Neural crest cell (in vitro differentiated cells): ENCODE measurements at places on chromosomes 4 and X. TPM values are rescaled to one million over a fixed set of nuclear protein-coding genes. Genes with fewer than 3 reads are reported as not detected.
A peak's percentile ranks its signal among the peaks of the same experiment; 100 is the strongest.

DNA sequence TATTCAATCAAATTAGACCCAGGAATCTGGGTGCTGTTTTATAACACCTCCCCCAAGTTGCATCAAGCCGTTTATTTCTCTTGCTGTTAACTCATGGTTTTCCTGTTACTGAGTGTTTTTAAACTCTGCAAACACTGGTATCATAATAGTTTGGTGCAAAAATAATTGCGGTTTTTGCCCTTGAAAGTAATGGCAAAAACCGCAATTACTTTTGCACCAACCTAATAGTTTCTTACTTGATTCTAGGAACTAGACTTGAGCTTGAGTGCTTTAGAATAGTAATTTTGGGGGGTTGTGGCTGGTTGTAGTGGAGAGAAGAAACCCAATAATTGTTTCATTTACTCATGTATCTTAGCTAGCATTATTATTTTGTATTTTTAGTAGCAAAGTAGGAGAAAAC lies 156.6 kb downstream of the FHIP1A start:
- H3K4me1 ChIP-seq: no peaks in the 10 kb centered on the region
- H3K36me3 ChIP-seq: no peaks in the 10 kb centered on the region
- DNase-seq: no peak
- H3K4me3 ChIP-seq: no peak overlapping the region

GRCh38 chrX:72216973-72217372 lies 21.9 kb downstream of the ERCC6L start:
- no peak overlapping the region for H3K4me3 ChIP-seq
- H3K27me3 ChIP-seq: no peaks in the 10 kb centered on the region
- no peak overlapping the region for H3K27ac ChIP-seq
- peaks cover 27% of the 10 kb centered on the region for H3K36me3 ChIP-seq
- no peaks in the 10 kb centered on the region for H3K4me1 ChIP-seq

- no peak overlapping the region for H3K4me3 ChIP-seq
- H3K36me3 ChIP-seq: no peaks in the 10 kb centered on the region
- peaks cover 8% of the 10 kb centered on the region for H3K4me1 ChIP-seq
- no peak overlapping the region for H3K27ac ChIP-seq
- no peak for DNase-seq
These were observed 15.8 kb downstream of the ART3 start for GRCh38 chr4:76090241-76090691.

DNA sequence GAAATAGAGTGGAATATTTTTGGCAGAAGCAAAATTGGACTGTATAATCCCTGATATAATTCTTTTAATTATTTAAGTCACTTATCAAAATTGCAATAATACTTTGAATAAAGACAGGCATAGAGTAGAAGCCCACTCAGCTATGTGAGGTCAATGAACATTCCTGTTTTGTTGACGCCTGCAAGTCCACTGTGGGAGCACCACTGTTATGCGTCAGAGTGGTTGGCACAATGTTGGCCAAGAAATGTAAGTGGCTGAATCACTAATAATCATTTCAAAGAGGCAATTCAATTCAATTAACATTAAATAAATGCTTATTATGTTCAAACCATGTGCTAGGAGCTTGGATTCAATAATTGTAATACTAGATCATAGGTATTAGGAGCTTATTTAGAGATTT lies 221.0 kb downstream of the SPCS3 start:
- no peak overlapping the region for H3K4me3 ChIP-seq
- no peaks in the 10 kb centered on the region for H3K27me3 ChIP-seq
- H3K36me3 ChIP-seq: no peaks in the 10 kb centered on the region
- DNase-seq: no peak

GRCh38 chr4:106301393-106302061 lies 14.5 kb downstream of the TBCK start:
- no peak for DNase-seq
- no peak overlapping the region for H3K4me3 ChIP-seq
- peaks cover 9% of the 10 kb centered on the region for H3K36me3 ChIP-seq
- no peaks in the 10 kb centered on the region for H3K27me3 ChIP-seq
- no peaks in the 10 kb centered on the region for H3K4me1 ChIP-seq
- peak overlapping the region; percentile 39 for H3K27ac ChIP-seq

- no peaks in the 10 kb centered on the region for H3K27me3 ChIP-seq
- no peaks in the 10 kb centered on the region for H3K4me1 ChIP-seq
- no peak overlapping the region for H3K27ac ChIP-seq
- no peak for DNase-seq
These were observed 24.4 kb downstream of the CDKL2 start for GRCh38 chr4:75605928-75606327.

DNA sequence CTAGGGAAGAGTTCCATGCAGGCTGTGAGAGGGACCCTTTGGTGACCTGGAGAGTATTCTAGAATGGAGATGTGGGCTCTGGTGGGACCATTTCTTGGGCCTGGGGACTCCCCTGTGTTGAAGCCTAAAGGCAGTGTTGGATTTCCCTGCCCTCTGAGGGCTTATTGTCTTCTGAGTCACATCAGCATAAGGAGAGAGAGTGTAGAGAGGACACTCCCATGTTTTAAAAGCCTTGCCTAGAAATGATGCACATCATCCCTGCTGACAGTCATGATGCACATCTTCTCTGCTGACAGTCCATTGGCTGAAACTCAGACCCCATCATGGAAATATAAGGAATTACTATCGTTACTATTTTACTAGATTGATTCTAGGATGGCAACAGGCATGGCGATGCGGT lies 51.9 kb downstream of the FAM114A1 start:
- no peaks in the 10 kb centered on the region for H3K27me3 ChIP-seq
- H3K36me3 ChIP-seq: peaks cover 6% of the 10 kb centered on the region
- H3K4me1 ChIP-seq: peaks cover 10% of the 10 kb centered on the region
- no peak overlapping the region for H3K4me3 ChIP-seq
- no peak for DNase-seq

DNA sequence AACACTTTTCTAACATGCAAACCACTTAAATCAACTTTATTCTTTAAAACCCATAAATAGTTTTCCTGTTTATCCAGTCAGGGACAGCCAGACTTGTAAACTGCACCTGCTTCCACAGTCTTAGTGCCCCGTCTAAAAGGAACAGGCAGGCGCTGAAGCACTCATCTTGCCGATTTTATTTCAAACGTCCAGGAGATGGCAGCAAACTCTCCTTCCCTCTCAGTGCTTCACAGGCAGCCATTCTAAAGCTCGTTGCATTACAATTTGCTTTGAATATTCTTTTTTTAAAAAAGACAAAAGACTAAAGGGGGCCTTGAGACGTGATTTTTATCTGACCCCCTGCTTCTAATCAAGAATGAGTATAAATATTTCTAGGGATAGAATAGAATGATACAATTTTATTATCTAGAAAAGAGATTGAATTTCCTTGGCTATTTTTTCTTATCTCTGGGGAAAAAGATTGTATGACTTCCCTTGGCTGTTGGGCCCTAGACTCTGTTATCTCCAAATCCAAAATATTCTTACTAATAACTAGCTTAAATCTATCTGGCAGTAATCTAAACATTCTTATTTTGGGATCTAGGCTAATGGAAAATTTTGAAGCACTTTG lies 93.6 kb upstream of the MYOZ2 start:
- peaks cover 29% of the 10 kb centered on the region for H3K4me1 ChIP-seq
- H3K4me3 ChIP-seq: no peak overlapping the region
- DNase-seq: peak; percentile 43
- no peak overlapping the region for H3K27ac ChIP-seq
- no peaks in the 10 kb centered on the region for H3K27me3 ChIP-seq
- no peaks in the 10 kb centered on the region for H3K36me3 ChIP-seq

DNA sequence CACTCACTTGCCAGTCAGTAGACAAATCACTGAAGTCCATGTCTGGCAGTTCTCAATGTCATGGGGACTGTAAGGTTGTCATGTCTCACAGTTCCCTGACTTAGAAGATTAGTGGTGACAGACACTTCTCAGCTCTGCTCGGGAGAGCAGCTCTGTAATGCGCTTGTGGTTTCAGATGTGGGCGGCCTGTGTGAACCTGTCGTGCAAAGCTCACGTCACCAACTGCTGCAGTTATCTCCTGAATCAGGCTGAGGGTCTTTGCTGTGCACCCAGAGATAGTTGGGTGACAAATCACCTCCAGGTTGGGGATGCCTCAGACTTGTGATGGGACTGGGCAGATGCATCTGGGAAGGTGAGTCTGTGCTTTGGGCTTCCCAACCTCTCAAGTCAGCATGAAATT lies at the start of gene IL9R:
IL9R (plus strand) TSS at position 261 of the 400 bp plus-strand sequence; CDS start at position 325, 64 bp downstream.
- no peak for DNase-seq
- no peaks in the 10 kb centered on the region for H3K27me3 ChIP-seq
- H3K4me3 ChIP-seq: no peak within 1 kb of the TSS
- H3K4me1 ChIP-seq: no peaks in the 10 kb centered on the region

GRCh38 chr4:13561673-13562072 lies 17.4 kb upstream of the NKX3-2 start:
- no peak overlapping the region for H3K27ac ChIP-seq
- no peaks in the 10 kb centered on the region for H3K4me1 ChIP-seq
- H3K36me3 ChIP-seq: peaks cover 4% of the 10 kb centered on the region
- no peak for DNase-seq
- no peak overlapping the region for H3K4me3 ChIP-seq

- DNase-seq: no peak
- peaks cover 37% of the 10 kb centered on the region for H3K27me3 ChIP-seq
These were observed 8.8 kb downstream of the TMEM255A start for GRCh38 chrX:120302434-120302833.

DNA sequence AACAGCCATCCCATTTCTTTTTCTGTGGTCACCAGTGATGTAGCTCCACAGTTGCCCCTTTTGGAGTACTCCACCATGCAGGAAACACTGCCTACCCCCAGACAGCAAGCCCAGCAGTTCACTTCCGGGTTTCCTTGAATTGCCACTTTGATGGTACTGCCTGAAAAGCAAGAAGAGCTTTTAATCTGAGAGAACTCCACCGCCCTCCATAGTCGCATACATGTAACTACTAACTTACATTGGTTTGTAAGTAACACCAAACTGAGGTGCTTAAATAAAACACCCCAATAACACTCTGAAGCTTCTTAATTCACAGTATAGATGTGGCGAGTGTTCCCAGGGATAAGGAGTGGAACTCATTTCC lies 53.6 kb upstream of the HPSE start:
- no peak for DNase-seq
- peaks cover 2% of the 10 kb centered on the region for H3K27me3 ChIP-seq
- no peaks in the 10 kb centered on the region for H3K4me1 ChIP-seq

GRCh38 chr4:101415962-101416361 lies 68.6 kb upstream of the PPP3CA start:
- no peaks in the 10 kb centered on the region for H3K27me3 ChIP-seq
- H3K27ac ChIP-seq: no peak overlapping the region
- H3K36me3 ChIP-seq: no peaks in the 10 kb centered on the region
- peaks cover 12% of the 10 kb centered on the region for H3K4me1 ChIP-seq
- no peak for DNase-seq

DNA sequence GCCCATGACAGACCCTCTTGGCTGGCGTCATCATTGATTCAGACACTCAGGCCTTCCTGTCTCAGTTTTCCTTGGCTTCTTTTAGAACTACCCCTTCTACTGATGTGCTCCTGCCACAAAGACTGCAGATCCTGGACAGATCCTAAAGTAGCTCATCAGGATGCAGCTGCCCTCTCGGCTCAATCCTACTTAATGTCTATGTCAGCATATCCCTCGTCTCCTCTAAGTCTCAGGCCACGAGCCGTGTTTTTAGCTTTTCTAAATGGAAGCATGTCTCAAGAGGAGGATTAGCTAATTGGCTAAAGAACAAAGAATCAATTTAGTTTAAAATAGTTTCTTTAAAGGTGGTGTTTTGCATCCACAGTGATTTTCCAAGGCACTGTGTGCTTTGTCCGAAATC lies 447.7 kb downstream of the STIM2 start:
- H3K27me3 ChIP-seq: no peaks in the 10 kb centered on the region
- no peaks in the 10 kb centered on the region for H3K36me3 ChIP-seq
- no peaks in the 10 kb centered on the region for H3K4me1 ChIP-seq
- no peak for DNase-seq
- no peak overlapping the region for H3K27ac ChIP-seq

- H3K4me1 ChIP-seq: peaks cover 27% of the 10 kb centered on the region
- no peak overlapping the region for H3K4me3 ChIP-seq
- DNase-seq: no peak
- no peaks in the 10 kb centered on the region for H3K36me3 ChIP-seq
These were observed 5.8 kb upstream of the ATP1B4 start for GRCh38 chrX:120356084-120356483.

GRCh38 chr4:142809559-142809958 lies 36.5 kb downstream of the INPP4B start:
- no peaks in the 10 kb centered on the region for H3K36me3 ChIP-seq
- no peak overlapping the region for H3K27ac ChIP-seq
- no peak overlapping the region for H3K4me3 ChIP-seq

DNA sequence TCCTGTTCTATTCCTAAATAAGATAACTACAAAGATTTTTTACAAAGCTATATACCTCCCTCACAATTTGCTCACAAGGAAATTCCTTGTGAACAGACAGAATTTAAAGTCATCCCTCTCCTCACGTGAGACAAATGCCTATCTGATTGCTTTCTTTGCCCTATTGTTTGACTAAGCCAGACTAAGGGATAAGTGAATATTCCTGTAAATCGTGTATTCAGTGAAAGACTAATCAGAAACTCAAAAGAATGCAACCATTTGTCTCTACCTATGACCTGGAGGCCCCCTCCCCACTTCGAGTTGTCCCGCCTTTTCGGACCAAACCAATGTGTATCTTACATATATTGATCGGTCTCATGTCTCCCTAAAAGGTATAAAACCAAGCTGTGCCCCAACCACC lies 15.3 kb upstream of the ZBTB33 start:
- DNase-seq: no peak
- H3K27ac ChIP-seq: no peak overlapping the region
- no peaks in the 10 kb centered on the region for H3K27me3 ChIP-seq
- no peaks in the 10 kb centered on the region for H3K4me1 ChIP-seq
- no peak overlapping the region for H3K4me3 ChIP-seq

DNA sequence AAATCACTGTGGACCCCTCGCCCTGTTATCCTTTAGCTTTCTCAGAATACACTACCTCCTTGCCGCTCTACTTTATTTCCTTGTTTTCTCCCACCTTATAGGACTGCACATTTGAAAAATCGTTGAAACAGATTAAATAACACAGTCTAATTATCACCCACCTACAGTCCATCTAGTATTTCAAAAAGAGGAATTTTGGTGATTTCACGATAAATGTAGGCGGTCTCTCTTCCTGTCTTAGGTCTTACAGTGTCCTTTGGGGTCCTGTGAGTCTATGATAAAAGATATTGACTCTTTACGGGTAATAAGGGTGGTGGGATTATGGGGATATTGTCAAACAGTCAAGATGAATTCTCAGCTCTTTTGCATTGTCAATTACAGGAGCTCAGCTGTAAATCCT lies 2.4 kb upstream of the TBL1X start:
- peaks cover 31% of the 10 kb centered on the region for H3K4me1 ChIP-seq
- H3K4me3 ChIP-seq: peak overlapping the region; percentile 88
- H3K36me3 ChIP-seq: no peaks in the 10 kb centered on the region
- peaks cover 4% of the 10 kb centered on the region for H3K27me3 ChIP-seq
- no peak for DNase-seq

- H3K4me1 ChIP-seq: peaks cover 30% of the 10 kb centered on the region
- no peak overlapping the region for H3K4me3 ChIP-seq
- peak overlapping the region; percentile 15 for H3K27ac ChIP-seq
- H3K27me3 ChIP-seq: no peaks in the 10 kb centered on the region
- peak; percentile 20 for DNase-seq
- H3K36me3 ChIP-seq: peaks cover 3% of the 10 kb centered on the region
These were observed 63.8 kb upstream of the TAPT1 start for GRCh38 chr4:16289897-16290554.

- peak overlapping the region; percentile 81 for H3K27ac ChIP-seq
- no peaks in the 10 kb centered on the region for H3K27me3 ChIP-seq
- H3K4me1 ChIP-seq: peaks cover 30% of the 10 kb centered on the region
- H3K4me3 ChIP-seq: no peak overlapping the region
- H3K36me3 ChIP-seq: no peaks in the 10 kb centered on the region
These were observed 76.9 kb upstream of the SCOC start for GRCh38 chr4:140296335-140297220.

FGD1 gene
- total RNA-seq: 34.0 and 36.6 TPM in 2 replicates

SUPT20HL2 gene
- total RNA-seq: not detected in 2 replicates

CXorf65 gene
- not detected in 2 replicates for total RNA-seq

SSX2B gene
- not detected in 2 replicates for total RNA-seq

SASH3 gene
- total RNA-seq: not detected in 2 replicates

RTL9 gene
- total RNA-seq: 0.30 and 0.37 TPM in 2 replicates

UNC5C gene
- 6.5 and 7.8 TPM in 2 replicates for total RNA-seq
